ENCODE measurements at places on chromosomes 12 and 14.

DNA sequence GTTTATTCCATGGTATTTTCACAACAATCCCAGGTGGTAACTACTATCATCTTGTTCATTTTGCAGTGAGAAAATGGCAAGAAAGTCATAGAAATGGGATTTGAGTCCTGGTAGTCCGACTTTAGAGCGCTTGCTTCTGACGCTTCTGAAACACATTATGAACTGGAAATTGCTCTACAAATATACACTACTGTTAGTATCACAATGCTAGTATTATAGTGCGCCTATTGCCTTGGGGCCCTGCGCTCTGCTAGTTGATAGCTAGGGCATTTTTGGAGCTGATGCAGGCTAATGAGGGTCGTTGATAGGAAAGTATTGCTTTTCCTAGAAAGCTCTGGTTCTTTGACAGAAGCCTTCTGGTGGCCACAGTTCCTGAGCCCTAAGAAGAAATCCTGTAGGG lies 61.0 kb downstream of the ETV6 start:
- DNase-seq, result no peak

DNA sequence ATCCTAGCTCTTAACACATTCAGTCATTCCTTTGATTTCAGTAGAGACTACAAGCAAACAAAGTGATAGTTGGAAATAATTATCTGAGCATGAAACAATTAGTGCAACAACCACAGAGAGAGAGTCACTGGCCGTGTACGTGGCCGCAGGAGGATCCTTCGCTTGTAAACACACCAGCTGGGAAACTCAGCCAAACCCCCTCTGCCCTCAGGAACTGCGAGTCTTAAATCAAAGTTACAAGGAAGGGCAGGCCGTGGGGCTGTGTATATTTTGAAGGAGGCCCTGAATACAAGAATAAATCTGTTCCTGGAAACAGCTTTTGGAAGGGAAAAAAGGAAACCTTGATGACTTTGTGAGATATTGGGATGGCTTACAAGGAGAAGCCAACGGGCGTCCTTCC lies 164.5 kb downstream of the ANO2 start:
- DNase-seq, result no peak

- no peak for DNase-seq
Measured at GRCh38 chr12:6959805-6960592, 8.8 kb downstream of the PTPN6 start.

- no peak for DNase-seq
Measured at GRCh38 chr14:56998728-56999127, 188.4 kb upstream of the OTX2 start.

GRCh38 chr12:127170226-127171180 lies 1096.5 kb upstream of the TMEM132C start:
- peak; percentile 59 for DNase-seq

DNA sequence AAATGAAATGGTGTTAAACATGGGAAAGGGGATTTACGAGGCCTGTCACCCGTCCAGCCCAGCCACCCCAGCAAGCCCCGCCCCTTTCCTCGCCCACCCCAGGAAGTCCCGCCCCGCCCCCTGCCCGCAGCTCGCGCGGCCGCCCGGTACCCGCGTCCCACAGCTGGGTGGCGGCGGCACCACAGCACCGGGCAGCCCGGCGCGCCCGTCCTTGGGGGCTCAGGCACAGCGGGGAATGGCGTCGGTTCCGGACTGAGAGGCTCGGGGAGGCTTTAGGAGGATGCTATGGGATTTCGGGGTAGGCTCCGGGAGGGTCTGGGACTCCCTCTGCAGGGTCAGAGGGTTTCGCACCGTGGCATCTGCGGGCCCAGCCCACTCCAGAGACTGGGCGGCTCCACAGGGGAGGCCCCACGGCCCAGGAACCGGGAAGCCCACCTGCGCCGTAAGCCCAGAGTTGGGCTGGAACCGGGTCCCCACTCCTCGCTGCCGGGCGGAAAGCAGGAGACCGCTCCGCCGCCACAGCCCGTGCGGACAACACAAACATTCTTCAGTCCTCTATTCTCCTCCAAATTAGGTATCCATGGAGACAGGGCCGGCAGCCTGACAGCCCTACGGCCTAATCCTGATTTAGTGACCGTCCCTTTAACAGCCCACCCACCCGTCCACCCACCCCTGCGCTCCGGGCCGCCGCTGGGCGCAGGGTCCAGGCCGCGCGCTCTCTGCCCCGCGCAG lies 1.4 kb downstream of the FIGNL2 start:
- DNase-seq, result peak; percentile 48

DNA sequence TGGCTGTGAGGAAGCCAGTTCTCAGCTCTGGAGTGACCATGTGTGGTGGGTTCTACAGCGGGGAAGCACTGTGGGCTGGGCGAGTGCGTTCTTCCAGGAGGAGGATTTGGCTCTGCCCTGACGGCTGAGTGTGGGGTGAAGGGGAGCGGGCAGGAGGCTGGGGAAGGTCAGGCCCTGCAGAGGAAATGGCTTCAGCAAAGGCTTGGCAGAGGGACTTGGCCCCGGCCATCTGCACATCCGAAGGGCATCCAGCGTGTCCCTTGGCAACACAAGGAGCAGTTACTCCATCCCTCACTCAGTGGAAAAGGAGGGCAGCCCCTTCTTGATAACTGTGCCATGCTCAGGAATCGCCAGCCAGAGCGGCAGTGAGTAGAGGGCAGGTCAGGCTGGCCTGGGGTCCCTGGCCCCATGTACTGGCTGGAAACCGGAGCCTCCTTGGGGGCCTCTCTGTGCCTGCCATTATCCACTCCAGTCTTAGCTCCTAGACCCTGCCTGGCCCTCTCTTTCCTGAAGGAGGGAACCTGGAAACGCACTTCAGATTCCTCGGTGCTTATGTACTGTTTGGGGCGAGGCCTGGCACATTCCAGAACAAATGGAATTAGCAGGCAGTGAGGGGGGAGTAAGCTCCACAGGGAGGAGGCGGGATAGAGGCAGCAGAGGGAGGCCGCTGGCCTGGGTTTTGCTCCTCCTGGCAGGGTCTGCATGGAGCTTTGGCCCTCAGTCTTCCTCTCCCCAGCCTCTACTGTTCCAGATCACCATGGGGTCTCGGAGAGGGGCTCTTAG lies 133.6 kb upstream of the NCOR2 start:
- peak; percentile 78 for DNase-seq

DNA sequence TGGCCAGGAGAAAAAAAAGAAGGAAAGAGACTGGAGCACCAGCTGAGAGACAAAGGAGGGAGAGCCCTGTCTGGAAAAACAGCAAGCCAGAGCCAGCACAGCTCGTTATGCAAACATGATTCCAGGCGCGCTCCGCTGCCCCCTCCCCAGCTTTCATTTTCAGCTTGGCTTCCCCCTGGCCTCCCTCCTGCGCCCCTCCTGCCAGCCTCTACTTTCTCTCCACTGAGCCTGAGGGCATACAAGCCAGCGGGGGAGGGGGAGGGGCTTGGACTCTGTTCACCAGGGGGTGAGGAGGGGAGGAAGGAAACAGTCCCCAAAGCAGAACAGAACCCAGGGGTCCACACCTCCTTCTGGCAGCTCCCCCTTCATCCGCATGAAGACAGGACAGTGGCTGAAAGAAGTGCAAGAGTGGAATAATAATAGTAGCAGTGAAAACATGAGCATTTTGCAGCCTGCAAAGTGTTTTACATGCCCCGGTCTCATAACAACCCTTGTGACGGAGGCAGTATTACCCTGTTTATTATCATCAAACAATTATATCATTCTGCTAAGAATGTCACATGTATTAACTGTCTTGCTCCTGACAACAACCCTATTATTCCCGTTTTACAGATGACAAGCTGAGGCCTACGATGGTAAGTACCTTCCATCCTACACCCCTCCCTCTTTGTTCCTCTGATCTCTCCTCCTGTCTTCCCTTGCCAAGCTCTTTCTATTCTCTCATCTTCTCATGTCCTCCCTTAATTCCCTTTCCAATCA lies 24.2 kb downstream of the SMUG1 start:
- DNase-seq, result no peak

GRCh38 chr12:81974762-81975161 lies 215.6 kb upstream of the PPFIA2 start:
- no peak for DNase-seq

DNA sequence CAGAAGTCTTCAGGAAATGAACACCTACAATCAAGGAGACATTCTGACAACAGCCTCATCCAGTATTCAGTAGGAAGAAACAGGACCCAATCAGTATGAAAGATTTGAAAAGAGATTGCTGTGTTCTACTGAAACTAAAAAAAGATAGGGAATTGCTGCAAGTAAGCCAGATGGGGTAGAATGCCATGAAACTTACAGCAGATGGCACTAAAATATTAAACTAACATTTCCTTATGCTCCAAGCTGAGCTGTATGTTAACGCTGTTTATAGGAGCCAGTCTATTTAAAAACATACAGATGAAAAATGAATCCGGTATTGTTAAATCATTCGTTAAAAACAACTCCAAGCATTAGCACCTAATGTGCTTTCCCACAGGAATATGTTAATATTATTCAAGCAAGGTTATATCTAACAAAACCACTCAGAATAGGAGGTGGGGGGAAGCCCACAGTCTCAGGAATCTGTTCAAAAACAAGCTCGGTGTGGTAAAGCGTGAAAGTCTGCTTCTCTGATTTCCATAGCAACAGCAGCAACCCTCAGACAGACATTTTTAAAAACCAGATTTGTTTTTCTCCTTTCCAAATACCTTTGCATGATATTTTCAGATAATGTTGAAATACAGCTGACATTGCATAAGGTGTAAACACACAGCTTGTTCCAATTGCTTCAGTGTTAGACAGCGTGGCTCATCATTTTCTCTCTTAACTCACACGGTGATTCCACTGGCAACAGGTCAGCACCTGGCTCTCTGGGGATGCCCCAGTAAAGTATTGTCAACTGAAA lies 131.4 kb upstream of the CCDC175 start:
- DNase-seq, result no peak

GRCh38 chr12:98149691-98150210 lies 365.6 kb upstream of the TMPO start:
- no peak for DNase-seq

GRCh38 chr14:78048120-78048519 lies 122.1 kb upstream of the NRXN3 start:
- DNase-seq, result no peak

- DNase-seq, result peak; percentile 64
Measured at GRCh38 chr12:116975779-116976393, 65.1 kb downstream of the FBXW8 start.

- no peak for DNase-seq
Measured at GRCh38 chr12:108793756-108794441, 62.6 kb upstream of the CORO1C start.

DNA sequence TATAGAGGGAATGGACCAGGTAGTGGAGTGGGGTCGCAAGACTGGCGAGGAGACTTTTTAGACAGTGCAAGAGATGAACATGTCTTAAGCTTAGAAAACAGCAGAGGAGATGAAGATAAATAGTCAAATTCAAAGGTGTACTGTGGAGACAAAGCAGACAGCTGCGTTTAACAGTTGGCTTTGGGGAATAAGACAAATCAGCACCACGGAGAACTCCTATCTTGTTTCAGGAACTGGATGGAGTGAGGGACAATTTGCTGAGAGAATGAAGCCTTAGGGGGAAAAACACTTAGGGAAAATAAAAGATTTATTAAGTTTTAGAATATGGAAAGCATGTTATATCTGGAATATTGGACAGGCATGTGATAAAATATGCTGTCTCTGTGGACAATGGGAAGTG lies 458.8 kb downstream of the GLT1D1 start:
- DNase-seq, result no peak

DNA sequence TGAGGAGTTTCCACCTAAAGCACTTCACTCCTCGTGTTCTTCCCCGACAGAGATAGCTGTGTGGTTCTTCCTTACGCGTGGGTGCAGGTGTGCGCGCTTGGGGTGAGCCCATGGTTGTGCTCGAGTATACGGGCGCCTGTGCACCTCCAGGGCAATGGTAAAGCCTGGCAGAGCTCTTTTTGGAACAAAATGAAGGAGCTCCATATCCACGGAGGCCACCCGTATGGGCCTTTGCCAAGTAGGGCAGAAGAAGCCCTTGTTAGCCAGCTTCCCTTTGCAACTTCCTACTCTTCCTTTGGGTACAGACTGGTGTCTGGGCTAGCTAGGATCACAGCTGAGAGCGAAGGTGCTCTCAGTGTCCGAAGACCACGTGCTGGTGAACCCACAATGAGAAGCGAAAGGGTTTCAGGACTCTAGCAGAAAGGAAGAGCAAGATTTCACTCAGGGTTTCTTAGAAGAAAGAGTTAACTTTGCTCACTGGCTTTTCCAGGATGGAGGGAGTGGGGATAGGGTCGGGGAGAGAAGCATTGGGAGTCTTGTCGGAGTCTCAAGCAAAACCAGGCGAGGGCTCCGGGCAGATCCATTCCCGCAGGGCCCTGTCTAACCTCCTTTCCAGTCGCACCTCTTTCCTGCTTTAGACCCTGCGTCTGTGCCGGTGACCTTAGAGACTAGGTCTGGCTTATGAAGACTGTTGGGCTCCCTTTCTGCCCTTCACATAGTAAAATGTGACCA lies 960 bp upstream of the LRFN5 start:
- DNase-seq, result no peak

GRCh38 chr12:12366701-12367481 lies 10.0 kb downstream of the BORCS5 start:
- DNase-seq, result no peak

DNA sequence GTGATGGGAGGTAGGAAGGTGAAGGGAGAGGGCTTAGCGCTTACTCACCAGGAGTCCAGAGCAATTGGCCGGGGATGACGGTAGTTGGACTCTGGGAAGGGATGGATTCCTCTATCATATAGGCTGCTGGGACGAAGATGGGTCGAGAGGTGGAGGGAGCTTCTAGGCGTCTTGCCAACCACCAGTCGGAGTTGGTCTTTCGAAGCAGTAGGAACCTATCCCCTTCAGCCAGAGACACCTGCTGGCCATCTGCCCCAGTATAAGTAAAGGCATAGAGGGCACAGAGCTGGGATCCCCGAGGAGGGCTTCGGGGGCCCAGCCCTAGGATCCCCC lies 657 bp downstream of the ARHGAP9 start:
- DNase-seq, result no peak

GRCh38 chr12:3137268-3137781 lies 60.1 kb downstream of the TSPAN9 start:
- peak; percentile 54 for DNase-seq

- DNase-seq, result peak; percentile 98
Measured at GRCh38 chr14:35374263-35374712, 30.3 kb downstream of the NFKBIA start.

GRCh38 chr12:53061404-53062010 lies 11.6 kb downstream of the TNS2 start:
- no peak for DNase-seq

GRCh38 chr14:61668282-61668681 lies 27.0 kb upstream of the HIF1A start:
- no peak for DNase-seq

- no peak for DNase-seq
Measured at GRCh38 chr12:104220931-104221330, 5.4 kb downstream of the TXNRD1 start.

- DNase-seq, result no peak
Measured at GRCh38 chr14:105588236-105588860, 62.0 kb downstream of the TMEM121 start.

DNA sequence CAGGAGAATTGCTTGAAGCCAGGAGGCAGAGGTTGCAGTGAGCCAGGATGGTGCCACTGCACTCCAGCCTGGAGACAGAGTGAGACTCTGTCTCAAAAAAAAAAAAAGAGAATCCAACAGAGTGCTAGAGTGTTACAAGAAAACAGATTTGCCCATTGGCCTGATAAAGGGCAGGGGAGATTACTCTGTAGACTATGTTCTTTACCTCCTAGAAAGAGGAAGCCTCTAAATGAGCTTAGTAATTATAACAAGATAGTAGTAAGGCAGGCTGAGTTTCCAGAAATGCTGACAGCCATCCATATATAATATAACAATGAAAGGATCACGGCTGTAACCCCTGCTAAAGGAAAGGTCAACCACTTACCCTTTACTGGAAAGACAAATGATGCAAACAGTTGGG lies 24.4 kb downstream of the AK7 start:
- DNase-seq, result no peak
